Islet precursor cell (in vitro differentiated cells): ENCODE measurements at places on chromosomes 5 and 9.
A peak's percentile ranks its signal among the peaks of the same experiment; 100 is the strongest.

- DNase-seq, result no peak
These were observed 3.6 kb upstream of the IL17B start for GRCh38 chr5:149382517-149383220.

GRCh38 chr9:114348906-114349482 lies 19.3 kb downstream of the ORM2 start:
- peak; percentile 98 for DNase-seq

GRCh38 chr9:69089491-69089890 lies 53.9 kb downstream of the FXN start:
- peak; percentile 61 for DNase-seq

DNA sequence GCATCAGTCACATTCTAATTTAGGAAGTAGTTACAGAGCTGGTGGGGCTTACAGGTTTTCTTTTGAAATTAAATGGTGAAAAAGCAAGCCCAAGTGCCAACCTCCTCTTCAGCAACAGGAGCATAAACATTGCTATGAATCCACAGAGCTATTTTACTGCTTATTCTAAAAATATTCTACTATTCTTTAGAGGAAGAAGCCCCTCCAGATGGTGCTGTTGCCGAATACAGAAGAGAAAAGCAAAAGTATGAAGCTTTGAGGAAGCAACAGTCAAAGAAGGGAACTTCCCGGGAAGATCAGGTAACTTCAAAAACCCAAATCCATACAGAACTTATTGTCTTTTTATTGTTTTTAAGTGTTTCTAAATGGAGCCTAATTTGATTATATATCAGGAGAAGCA lies 202.8 kb downstream of the CWC27 start:
- DNase-seq, result no peak

- DNase-seq, result no peak
These were observed 422.3 kb upstream of the ADAMTSL1 start for GRCh38 chr9:18051638-18052037.

- peak; percentile 77 for DNase-seq
These were observed 28.1 kb downstream of the ADGRD2 start for GRCh38 chr9:124478354-124478753.
